RPMI8226 (cell line): ENCODE measurements at places on chromosomes 1 and 21.
A peak's percentile ranks its signal among the peaks of the same experiment; 100 is the strongest.

- DNase-seq = peak; percentile 80
Observed at GRCh38 chr1:37793773-37794371, at the start of gene MANEAL. MANEAL (plus strand) TSS chr1:37793847; CDS start chr1:37794183, 336 bp downstream.

- DNase-seq = no peak
Observed at GRCh38 chr1:212431644-212432043, 1.1 kb upstream of the NENF start.

GRCh38 chr1:116203181-116203723, 92.1 kb downstream of the MAB21L3 start:
- no peak for DNase-seq

DNA sequence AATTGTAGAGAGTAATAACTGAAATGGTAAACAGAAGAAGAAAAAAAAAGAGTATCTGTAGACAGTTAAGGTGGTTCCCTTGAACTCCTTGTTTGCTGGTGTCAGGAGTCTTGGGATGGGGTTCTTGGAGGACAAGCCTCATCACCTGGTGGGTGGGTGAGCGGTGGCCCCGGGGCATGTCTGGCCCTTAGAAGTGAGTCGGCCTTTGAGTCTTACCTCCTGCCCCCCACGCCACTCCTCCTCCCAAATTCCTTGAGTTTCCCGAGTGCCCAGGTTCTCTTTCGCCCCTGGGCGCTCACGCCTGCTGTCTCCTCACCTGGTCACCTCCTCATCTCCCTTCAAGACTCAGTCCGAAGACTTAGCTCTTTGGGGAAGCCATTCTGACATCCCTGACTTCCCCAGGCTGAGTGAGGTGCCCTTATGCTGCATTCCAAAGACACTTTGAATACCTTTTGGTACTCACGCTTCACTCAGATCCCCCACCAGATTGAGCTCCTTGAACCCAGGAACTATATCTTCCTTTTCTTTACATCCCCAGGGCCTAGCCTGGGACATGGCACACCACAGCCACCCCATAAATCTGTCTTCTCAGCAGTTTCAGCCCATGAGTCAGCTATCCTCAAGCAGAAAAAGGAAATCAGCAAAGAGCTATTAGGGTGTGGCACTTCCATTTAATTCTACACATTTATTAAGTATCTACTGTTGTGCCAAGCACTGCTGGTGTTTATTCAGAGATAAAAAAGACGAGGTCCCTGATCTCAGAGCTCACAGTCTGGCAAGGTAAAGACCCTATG, 13.5 kb upstream of the IKBKE start:
- peak; percentile 57 for DNase-seq

GRCh38 chr1:111227434-111227833, at the start of gene CHI3L2:
CHI3L2 (plus strand) TSS chr1:111227713; CDS start chr1:111227730, 17 bp downstream.
- DNase-seq = no peak

DNA sequence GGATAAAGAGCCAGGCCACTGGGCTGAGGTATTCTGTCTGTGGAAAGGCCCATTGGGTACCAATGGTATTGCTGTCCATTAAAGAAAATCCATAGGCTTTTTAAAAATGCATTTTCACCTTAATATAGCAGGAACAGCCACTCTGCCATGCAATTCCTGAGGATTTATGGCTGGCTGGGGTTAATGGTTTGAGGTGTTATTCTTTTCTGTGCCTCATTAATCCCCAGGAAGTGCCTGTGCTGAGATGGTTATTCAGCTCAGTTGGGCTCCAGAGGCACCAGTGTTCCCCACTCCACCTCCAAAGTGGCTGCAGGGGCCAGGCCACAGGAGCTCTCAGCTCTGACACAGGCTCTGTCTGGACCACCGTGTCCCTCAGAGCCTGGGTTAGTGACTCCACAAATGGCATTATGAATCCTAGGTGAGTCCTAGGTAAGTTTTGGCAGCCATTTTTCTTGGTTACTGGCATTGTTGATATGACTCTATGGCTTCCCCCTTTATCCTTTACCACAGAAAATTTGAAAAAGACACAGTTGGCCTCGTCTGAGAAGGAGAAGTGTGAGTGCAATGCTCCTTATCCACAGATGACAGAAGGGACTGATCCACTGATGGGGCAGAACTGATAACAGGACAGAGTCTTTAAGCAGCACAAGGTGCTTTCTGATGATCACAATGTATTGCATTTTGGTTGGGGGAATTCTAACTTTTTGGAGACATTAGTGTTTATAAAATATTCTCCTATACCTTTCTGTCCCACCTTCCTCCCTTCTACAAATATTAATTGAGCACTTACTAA, 2.2 kb upstream of the PAPPA2 start:
- no peak for DNase-seq

GRCh38 chr1:228961511-228961910, 226.2 kb downstream of the RHOU start:
- DNase-seq = no peak

- no peak for DNase-seq
Observed at GRCh38 chr21:18289876-18290275, 45.2 kb downstream of the CHODL start.

GRCh38 chr1:53093778-53094532, 31.9 kb downstream of the PODN start:
- DNase-seq = no peak

DNA sequence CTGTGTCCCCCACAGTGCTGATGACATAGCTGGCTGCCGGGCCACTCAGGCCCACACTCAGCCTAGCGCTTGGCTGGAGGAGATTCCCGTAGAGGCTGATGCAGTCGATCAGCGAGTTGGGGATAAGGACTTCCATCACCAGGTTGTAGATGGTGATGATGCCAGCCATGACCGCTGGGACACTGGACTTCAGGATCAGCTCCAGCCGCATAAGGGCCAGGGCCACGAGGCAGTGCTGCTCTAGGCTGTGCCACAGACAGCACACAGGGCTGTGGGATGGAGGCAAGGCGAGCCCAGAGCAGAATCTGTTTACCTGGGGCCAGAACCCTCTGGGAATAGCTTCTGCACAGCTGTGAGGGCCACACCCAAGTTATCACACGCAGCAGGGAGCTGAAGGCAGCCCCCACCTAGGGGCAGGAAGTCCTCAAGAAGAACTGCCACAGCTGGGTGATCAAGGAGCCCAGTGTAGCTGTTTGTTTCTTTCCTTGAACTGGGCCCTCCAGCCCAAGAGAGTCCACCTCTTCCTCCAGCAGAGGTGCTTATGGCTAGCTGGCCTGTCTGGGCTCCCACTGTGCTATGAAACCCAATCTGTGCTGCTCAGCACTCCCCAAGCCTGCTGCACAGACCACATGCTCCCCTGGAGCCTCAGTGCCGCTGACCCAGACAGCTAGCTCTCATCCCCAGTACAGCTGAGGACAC, 6.2 kb downstream of the SLC2A1 start:
- peak; percentile 55 for DNase-seq

DNA sequence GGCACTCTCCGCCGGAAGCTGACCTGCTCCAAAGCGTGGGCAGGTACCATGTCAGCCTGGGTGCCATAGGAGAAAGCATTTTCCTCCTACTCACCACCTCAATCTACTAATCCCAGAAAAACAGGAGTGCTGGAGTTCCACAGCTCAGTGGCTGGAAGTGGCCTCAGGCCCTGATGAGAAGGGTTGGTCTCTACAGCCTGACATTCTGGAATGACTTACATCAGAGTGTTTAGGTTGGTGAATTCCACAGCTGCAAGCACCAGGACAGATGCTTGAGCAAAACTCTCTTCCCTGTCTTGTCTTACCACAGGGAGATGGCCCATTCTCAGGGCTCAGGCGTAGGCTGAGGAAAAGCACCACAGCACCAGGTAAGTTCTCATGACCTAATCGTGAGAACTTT, 5.5 kb downstream of the SEC16B start:
- DNase-seq = no peak

DNA sequence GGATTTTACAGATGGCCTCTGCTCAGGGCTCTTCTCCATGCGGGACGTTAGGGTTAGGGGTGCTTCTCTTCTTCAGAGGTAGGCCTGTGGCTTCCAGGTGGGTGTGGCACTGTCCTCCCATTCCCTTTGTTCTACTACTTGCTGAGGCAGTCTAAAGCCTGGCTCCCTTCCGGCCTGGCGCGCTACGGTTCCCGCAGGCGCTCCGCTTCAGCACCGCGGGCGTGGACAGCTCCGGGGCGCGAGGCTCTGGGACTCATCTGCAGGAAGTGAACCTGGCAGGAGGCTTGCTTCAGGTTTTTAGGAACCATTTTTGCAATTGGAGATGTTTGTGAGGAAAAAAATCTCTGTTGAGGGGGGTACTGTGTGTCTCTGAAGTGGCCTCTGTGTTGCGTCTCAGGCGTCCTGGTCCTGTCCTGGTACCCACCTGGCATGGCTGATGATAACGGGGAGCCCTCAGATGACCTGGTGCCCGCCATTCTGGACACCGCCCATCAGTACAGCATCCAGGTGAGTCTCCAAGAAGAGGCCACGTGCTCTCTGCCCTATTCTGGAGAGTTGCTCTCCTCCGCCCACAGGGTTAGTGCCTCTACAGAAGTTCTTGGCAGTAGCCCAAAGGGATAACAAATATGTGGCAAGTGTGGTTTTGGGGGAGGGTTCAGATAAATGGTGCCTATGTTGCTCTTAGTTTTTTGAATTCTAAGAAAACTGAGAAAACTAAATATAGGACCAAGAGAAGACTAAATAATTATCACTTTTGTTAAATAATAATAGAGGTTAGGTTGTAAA, 1.9 kb downstream of the MANEAL start:
- DNase-seq = peak; percentile 90

DNA sequence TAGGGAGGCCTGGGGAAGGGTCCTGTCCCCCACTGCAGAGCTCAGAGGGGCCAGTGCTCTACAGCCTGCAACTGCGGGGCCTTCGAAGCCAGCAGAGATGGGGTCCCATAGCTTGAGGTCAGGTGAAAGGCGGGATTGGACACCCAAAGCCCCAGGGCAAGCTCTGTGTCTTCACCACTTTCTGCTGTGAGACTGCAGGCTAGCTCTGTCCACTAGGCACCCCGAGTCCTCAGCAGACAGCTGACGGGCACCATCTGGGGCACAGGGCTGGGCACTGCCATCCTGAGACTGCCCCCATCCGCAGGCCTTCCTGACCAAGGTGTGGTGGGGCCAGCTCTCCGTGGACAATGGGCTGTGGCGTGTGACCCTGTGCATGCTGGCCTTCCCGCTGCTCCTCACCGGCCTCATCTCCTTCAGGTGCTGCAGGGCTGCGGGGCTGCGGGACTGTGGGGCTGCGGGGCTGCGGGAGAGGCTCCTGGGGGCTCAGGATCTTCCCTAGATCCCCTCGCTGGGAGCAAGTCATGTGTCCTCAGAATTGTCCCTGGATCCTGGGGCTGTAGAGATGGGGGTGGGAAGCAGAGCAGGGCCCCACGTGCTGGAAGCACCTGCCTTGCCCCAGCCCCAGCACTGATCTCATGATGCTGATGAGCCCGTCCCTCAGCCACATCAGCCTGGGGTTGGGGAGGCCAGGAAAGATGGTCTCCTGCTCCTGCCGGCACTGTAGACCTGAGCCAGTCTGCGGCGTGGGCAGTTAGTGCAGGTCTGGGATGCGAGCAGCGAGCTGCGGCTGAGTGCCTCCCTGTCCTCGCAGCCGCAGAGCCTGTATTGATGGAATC, 46.8 kb downstream of the TRPM2 start:
- DNase-seq = no peak

- DNase-seq = no peak
Observed at GRCh38 chr1:71835442-71835813, 446.9 kb downstream of the NEGR1 start.

DNA sequence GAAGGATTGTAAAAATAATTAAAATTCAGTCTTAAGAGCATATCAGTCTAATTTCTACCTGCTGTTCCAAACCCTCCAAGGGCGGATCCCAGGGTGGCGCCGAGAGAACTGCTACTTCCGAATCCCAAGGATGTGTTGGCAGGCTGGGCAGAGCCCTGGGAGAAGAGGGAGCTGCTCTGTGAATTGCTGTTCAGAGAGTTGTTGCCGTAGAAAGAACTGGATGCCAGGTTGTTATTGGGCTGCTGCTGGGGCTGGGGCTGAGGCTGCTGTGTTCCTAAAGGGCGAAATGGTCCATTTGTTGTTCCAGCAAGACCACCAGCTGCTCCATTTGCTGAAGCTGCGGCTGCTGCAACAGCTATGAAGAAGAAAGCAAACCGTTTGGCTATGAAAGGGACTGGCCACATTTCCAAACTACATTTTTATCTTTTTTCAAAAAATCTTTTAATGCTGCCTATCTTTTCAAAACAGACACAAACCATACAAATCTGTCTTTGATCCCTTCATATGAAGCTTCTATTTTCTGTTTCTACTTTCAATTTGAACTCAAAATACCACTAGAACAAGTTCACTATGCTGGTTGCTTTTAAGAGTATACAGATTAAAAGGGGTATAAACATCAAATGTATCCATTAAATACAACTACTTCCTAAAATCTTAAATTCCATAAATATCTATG, 57.5 kb upstream of the SDC3 start:
- DNase-seq = no peak

DNA sequence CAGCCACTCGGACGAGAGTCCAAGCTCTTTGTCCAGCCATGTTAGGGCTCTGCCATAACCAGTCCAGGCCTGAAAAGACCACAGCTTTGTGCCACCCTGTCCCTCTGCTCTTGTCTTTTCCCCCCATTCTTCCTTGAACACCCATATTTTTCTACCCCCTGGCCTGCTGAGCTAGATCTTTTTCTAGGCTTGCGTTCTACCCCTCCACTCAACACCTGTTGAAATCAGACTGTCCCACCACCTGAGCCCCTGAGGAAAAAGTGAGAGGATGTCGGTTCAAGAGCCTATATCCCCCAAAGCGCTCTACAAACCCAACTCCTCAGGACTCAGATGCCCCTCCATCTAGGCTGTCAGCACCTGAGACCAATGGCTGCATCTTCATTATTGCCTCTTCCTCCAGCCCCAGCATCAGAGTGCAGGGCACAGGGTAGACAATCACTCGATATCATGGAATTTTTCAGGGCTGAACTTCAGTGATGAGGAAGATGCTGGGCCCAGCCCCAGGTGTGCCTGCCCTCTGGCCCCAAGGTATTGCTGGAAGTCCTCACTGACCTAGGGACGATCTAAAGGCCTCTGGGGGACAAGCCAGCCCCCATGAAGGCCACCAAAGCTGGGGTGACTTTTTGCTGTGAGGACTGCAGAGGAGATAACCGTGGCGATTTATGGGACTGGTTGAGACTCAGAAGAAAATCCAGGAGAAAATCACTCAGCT, 75.3 kb downstream of the CD247 start:
- no peak for DNase-seq

DNA sequence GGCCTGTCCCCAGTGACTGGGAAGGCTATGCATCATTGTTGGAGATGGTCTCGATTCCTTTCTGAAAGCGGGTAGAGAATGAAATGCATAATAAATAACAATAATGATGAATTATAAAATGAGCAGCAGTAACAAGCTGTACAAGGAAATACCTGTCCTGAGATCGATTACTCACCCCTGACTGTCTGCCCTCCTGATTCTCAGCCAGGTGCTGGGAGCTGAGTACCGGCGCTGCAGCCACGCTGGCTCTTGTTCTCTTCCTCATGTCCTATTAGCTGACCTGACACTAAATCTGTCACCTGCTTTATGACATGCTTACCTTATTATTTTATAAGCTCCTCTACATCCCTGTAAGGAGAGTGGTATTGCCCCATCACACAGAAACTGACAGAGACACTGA, 3.4 kb downstream of the AGPAT3 start:
- DNase-seq = no peak

- DNase-seq = peak; percentile 46
Observed at GRCh38 chr1:84936116-84936810, 43.3 kb upstream of the LPAR3 start.
